ENCODE measurements at places on chromosomes 3 and 15.

GRCh38 chr3:138332472-138333073 is 2.9 kb upstream of the NME9 start:
- no peak overlapping the region for H3K4me3 ChIP-seq
- no peak for DNase-seq
- peaks cover 7% of the 10 kb centered on the region for H3K4me1 ChIP-seq
- no peaks in the 10 kb centered on the region for H3K27me3 ChIP-seq

DNA sequence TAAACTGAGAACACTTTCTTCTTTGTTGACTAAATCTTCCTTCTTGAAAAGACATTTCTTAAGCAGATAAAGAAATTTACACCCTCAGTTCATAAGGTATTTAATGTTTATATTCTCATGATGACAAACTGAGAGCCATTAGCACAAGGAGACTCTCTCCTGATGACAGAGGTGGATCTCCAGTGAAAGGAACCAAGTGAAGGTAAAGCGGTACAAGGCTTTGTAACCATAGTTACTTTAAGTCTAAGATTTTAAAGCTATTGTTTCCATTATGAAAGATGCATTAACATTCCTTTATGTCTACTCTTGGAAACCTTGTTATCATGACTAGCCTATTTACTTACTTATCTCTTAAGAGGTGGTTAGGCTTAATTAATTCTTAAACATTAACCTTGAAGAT is 737.1 kb downstream of the MECOM start:
- no peaks in the 10 kb centered on the region for H3K27me3 ChIP-seq
- H3K36me3 ChIP-seq = no peaks in the 10 kb centered on the region
- H3K27ac ChIP-seq = no peak overlapping the region

GRCh38 chr3:162200836-162201235 is 704.2 kb downstream of the OTOL1 start:
- H3K27me3 ChIP-seq = no peaks in the 10 kb centered on the region
- no peaks in the 10 kb centered on the region for H3K36me3 ChIP-seq
- H3K4me1 ChIP-seq = no peaks in the 10 kb centered on the region
- no peak overlapping the region for H3K4me3 ChIP-seq

GRCh38 chr3:110495201-110495927 is 576.3 kb upstream of the NECTIN3 start:
- H3K4me1 ChIP-seq = no peaks in the 10 kb centered on the region
- no peak for DNase-seq
- no peak overlapping the region for H3K27ac ChIP-seq
- no peaks in the 10 kb centered on the region for H3K36me3 ChIP-seq
- no peak overlapping the region for H3K4me3 ChIP-seq

DNA sequence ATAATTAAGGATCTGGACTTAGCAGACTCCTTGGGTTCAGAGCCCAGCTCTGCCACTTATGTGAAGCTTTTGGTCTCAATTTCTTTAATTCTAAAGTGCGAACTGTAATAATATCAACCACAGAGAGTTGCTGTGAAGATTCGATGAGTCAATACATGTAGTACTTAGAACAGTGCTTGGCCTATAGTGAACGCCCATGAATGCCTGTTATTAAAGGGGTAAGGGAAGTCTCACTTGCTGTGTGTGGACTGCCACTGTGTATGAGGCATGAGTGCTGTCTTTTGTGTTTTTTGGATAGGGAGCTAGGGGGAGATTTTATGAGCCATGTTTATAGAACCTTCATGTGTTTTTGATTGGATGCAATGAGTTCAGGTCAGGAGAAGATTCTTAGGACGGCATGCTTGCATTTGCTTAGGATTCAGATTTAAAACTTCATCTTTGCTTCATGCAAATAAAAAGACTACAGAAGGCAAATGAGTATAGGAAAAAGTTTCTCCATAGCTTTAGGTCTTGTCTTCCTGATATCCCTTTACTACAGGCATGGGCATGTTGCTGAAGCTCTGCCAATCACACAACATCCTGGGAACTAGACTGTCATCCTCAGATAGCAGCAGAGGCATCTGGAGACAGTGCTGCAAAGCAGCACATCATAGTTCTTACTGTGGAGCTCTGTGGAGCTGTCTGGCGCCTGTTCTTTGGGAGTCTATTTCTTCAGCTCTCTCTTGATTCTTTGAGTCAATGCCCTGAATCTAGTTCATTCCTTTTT is 50.0 kb downstream of the PLS1 start:
- H3K4me1 ChIP-seq = no peaks in the 10 kb centered on the region
- no peak for DNase-seq
- H3K4me3 ChIP-seq = no peak overlapping the region
- no peaks in the 10 kb centered on the region for H3K27me3 ChIP-seq
- H3K36me3 ChIP-seq = no peaks in the 10 kb centered on the region

GRCh38 chr15:101043911-101044624 is 124.9 kb downstream of the LRRK1 start:
- no peaks in the 10 kb centered on the region for H3K27me3 ChIP-seq
- no peaks in the 10 kb centered on the region for H3K4me1 ChIP-seq
- no peak overlapping the region for H3K4me3 ChIP-seq
- no peak for DNase-seq
- H3K27ac ChIP-seq = no peak overlapping the region

GRCh38 chr3:191343115-191343514 is 12.8 kb upstream of the UTS2B start:
- no peak for DNase-seq
- no peaks in the 10 kb centered on the region for H3K36me3 ChIP-seq
- no peaks in the 10 kb centered on the region for H3K4me1 ChIP-seq

GRCh38 chr3:62319570-62320243 is 53.6 kb downstream of the FEZF2 start:
- no peak overlapping the region for H3K27ac ChIP-seq
- no peaks in the 10 kb centered on the region for H3K36me3 ChIP-seq
- no peaks in the 10 kb centered on the region for H3K4me1 ChIP-seq
- H3K27me3 ChIP-seq = no peaks in the 10 kb centered on the region
